ENCODE measurements at places on chromosomes 4 and X. TPM values are rescaled to one million over a fixed set of nuclear protein-coding genes. Genes with fewer than 3 reads are reported as not detected.

GRCh38 chr4:123443401-123444289, 47.0 kb downstream of the SPRY1 start:
- peak overlapping the region; percentile 73 for H3K27ac ChIP-seq
- H3K4me3 ChIP-seq = no peak overlapping the region
- H3K27me3 ChIP-seq = no peaks in the 10 kb centered on the region
- DNase-seq = peak; percentile 21
- no peaks in the 10 kb centered on the region for H3K36me3 ChIP-seq

DNA sequence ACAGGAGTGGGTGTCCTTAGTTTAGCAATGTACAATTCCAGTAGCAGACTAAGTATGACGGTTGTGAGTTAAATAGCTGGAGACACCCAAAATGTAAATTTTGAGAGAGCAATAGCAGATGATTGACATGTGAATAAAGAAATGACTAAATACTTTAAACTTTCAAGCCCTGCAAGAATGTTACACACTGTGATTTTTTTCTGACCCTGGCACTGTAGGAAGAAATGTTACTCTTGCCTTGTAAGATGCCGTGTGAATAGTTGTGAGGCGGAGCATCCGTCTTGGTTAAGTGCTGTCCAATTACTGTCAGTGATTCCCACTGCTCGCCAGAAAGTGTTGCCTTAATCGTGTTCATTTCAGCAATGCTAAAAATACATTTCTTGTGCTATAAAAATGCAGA, 1248.1 kb downstream of the RAPGEF2 start:
- no peak overlapping the region for H3K27ac ChIP-seq
- no peaks in the 10 kb centered on the region for H3K27me3 ChIP-seq
- no peak for DNase-seq
- no peaks in the 10 kb centered on the region for H3K36me3 ChIP-seq

- H3K27ac ChIP-seq = no peak overlapping the region
- H3K27me3 ChIP-seq = no peaks in the 10 kb centered on the region
- no peaks in the 10 kb centered on the region for H3K36me3 ChIP-seq
- peaks cover 6% of the 10 kb centered on the region for H3K4me1 ChIP-seq
- DNase-seq = no peak
These were observed 791 bp downstream of the SMIM20 start for GRCh38 chr4:25914670-25915352.

- H3K4me3 ChIP-seq = no peak overlapping the region
- peak; percentile 90 for DNase-seq
- no peaks in the 10 kb centered on the region for H3K27me3 ChIP-seq
- H3K27ac ChIP-seq = peak overlapping the region; percentile 37
- H3K36me3 ChIP-seq = no peaks in the 10 kb centered on the region
These were observed 5.7 kb upstream of the IL13RA2 start for GRCh38 chrX:115023139-115023538.

GRCh38 chr4:16067515-16067914, 16.3 kb downstream of the PROM1 start:
- no peak overlapping the region for H3K27ac ChIP-seq
- H3K27me3 ChIP-seq = peaks cover 15% of the 10 kb centered on the region
- H3K4me3 ChIP-seq = no peak overlapping the region
- peaks cover 2% of the 10 kb centered on the region for H3K4me1 ChIP-seq
- DNase-seq = no peak
- no peaks in the 10 kb centered on the region for H3K36me3 ChIP-seq

DNA sequence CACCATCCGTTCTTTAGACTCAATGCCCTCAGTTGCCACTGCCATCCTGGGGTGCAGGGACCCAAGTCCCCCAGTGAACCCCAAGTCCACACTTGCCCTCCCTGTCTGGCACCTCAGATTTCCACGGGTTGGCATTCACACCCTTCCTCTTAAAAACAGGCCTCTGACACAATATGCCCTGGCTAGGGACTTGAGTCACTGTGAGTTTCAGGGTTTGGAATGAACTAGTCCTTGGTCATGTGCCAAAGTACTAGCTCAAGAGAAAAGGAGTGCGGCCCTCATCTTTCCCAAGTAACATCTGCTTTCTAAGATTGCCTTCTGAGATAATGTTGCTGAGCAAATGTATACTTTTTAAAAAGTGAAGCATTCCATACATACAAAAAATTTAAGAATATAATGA, 134.0 kb downstream of the MID1 start:
- peak overlapping the region; percentile 59 for H3K27ac ChIP-seq
- DNase-seq = peak; percentile 84
- H3K27me3 ChIP-seq = no peaks in the 10 kb centered on the region
- peaks cover 11% of the 10 kb centered on the region for H3K4me1 ChIP-seq
- no peak overlapping the region for H3K4me3 ChIP-seq

GRCh38 chr4:47690611-47691010, 147.3 kb downstream of the CORIN start:
- no peak for DNase-seq
- H3K4me3 ChIP-seq = no peak overlapping the region
- H3K36me3 ChIP-seq = no peaks in the 10 kb centered on the region
- H3K27me3 ChIP-seq = peaks cover 2% of the 10 kb centered on the region
- H3K27ac ChIP-seq = no peak overlapping the region

The MEPE gene
- total RNA-seq = not detected

The HERC5 gene
- total RNA-seq = under 0.01 TPM

The APEX2 gene
- 3.4 TPM for total RNA-seq

The HSD17B11 gene
- total RNA-seq = 11.3 TPM

The NBDY gene
- 3.2 TPM for total RNA-seq

All from IMR-90 (cell line).